ENCODE measurements at places on chromosomes 16 and 17.

DNA sequence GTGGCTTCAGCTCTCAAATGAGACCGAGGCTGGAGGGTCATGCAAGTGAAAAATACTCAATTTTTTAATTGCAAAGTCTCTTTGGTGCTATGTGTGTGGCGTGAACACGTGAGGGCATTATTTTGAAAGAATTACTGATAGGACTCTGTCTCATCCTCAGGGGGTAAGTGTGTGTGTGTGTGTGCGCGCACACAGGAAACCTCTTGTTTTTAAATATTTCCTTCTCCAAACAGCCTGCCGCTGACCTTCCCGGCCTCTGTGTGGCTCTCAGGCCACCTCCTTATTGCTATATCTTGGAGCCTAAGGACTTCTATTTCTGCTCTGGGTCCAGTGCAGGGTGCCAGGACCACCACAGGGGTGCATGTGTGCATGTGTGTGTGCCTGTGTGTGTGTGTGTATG lies 99.7 kb downstream of the CMIP start:
- no peak for DNase-seq

DNA sequence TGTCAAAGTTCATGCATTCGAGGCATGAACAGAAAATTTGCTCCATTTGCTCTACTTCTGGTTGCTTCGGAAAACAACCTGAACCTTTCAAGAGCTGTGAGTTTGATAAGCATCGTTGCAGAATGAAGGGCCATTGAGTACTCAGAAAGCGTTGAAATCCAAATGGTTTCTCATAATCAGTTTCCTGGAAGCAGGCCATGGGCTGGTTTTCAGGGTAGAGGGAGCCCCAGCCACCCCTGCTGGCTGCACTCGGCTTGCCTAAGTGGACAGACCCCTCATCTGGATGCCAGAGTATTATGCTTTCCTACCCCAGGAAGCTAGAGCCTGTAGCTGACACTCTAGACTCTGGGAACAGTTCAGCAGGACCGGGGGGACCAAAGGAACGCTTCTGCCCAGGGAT lies 24.4 kb downstream of the SCNN1G start:
- no peak for DNase-seq

DNA sequence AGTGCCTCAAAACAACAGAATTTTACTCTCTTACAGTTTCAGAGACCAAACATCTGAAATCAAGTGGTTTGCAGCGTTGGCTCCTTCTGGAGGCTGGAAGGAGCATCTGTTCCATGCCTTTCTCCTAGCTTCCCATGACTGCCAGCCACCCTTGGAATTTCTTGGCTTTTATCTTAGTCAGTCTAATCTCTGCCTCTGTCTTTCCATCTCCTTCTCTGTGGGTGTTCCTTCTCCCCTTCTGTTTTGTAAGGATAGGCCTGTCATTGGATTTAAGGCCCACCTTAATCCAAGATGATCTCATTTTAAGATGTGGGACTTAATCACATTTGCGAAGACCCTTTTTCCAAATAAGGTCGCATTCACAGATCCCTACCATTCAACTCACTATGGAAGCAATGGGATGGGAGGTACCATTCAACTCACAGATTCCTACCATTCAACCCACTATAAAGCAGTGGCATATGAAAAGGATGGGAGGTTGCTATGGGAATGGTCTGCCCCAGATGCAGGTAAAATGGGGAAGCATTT lies 321.8 kb downstream of the WWOX start:
- DNase-seq, result no peak

GRCh38 chr17:40059729-40060475 lies 2.9 kb upstream of the THRA start:
- DNase-seq, result no peak

GRCh38 chr17:48038687-48039086 lies 1.1 kb upstream of the COPZ2 start:
- no peak for DNase-seq

DNA sequence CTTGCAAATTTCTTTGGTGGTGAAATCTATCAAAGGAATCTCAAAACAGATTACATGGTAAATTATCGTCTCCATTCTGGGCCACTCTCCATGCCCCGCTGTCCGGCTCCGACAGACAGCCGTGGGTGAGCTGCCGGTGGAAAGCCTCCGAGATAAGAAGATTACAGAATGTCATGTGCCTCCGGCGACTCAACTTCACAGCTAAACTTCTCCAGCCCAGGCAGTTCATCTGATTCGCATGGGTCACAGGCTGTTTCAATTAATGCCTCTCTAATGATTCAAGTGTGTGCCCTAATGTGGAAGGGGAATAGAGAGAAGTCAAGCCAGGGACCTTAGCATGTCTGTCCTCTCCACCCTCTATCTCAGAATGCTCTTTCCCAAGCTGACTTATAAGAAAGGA lies 520.8 kb upstream of the ZFHX3 start:
- no peak for DNase-seq
